Fibroblast of skin of left quadriceps (primary cell): ENCODE measurements at places on chromosomes 16 and 17.

- no peak for DNase-seq
These were observed 5.5 kb downstream of the SERPINF1 start for GRCh38 chr17:1767358-1767757.

GRCh38 chr17:43840814-43841213 lies 6.2 kb upstream of the CD300LG start:
- DNase-seq: no peak

- no peak for DNase-seq
These were observed 50.5 kb upstream of the ZNF750 start for GRCh38 chr17:82890339-82890730.

- no peak for DNase-seq
These were observed 162.5 kb downstream of the SLC39A11 start for GRCh38 chr17:72930031-72930430.

DNA sequence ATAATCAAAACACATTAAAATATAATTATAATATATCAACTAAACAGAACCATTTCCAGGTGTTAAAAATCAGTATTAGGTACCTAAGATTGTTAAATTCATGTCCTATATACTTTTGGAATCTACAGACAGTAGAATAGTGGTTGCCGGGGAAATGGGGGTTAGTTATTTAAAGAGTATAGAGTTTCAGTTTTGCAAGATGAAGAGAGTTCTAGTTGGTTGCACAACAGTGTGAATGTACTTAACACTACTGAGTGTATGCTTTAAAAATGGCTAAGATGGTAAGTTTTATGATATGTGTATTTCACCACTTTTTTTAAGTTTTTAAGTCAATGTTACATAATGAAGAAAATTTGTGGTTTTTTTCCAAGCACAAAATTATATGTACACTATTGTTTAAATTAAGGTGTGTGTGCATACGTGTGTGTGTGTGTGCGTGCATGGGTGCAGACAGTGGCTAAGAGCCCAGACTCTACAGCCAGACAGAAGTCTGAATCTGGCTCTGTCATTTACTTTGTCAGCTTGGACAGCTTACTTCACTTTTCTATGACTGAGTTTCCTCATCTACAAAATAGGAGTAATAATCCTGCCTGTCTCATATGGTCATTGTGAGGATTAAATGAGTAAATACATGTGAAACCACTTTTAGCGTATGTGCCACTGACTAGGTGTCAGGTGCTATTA lies 25.3 kb upstream of the PHAF1 start:
- peak; percentile 13 for DNase-seq
